Stimulated activated CD8-positive, alpha-beta memory T cell treated with anti-CD3 and anti-CD28 coated beads, Interleukin-2, amount 100 ng/mL, for 1 hour (primary cell): ENCODE measurements at places on chromosomes 4 and X.

DNA sequence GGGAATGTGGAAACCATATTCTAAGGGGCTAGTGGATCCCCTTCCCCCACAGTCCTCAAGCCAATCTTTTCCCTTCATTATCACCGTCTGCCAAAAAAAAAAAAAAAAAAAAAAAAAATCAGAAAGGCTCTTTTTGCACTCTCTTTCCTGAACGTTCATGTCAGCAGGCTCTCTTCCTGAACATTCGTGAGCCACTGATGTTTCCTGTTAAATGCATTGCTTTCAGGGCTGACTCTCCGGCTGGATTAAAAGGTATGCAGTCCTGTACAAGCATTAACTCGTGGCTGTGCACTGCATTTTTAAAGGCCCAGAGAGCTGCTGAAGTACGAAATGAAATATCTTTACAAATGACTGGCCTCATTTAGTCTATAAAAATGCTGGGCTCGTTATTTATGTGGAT lies 34.0 kb upstream of the TSPAN5 start:
- no peak for DNase-seq

DNA sequence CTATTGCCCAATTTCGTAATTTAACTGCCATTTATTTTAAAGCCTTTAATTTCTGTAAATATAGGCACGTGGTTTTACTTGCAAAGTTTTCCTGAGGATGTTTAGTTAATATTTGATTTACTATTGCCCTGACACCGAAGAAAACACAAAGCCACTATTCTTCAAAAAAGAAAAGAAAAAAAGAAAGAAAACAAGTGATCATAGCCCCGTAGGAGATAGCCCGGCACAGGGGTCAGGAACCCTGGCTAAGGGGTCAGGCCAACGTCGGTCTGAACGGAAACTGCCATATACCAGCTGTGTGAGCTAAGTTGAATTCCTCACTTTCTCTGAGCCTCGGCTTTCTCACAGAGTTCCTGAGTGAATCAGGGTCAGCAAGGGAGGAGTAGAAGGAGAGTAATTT lies 17.7 kb upstream of the LAMP2 start:
- DNase-seq: no peak

GRCh38 chr4:140255467-140255866 lies 101.5 kb upstream of the MAML3 start:
- DNase-seq: no peak

DNA sequence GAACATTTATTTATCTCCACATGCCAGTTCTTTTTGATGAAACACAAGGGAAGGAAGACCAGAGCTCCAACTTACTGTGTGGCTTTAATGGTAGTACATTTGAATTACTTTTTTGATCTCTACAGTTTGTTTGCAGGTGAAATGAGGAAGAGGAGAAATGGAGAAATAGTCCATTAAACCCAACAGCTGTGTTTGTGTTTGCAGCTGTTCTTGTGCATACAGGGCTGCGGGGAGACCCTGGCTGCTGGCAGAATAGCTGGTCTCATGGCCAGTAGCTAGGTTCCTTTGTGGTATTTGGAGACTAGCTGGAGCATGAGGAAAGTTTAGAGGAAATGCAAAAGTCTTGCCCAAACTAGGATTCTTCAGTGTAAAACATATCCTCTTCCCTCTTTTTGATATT lies 374.8 kb downstream of the GPAT3 start:
- no peak for DNase-seq

DNA sequence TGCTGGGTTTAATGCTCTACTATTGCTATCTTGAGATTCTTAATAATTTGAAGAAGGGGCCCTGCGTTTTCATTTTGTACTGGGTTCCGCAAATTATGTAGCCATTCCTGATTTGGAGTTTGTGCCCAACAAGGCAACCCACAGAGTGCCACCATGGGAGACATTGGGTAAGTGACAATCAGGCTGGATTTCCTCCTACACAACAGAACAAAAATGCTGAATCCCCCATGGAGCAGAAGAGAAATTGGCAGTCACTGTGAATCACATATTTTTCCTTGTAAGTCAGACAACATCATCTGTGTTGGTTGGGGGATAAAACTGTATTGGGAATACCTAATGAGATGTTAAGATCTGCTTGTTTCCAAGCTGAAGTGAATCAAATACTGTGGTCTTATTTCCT lies 80.9 kb downstream of the CNGA2 start:
- no peak for DNase-seq

- no peak for DNase-seq
Measured at GRCh38 chr4:159047478-159048165, 55.3 kb upstream of the RAPGEF2 start.

- DNase-seq: no peak
Measured at GRCh38 chr4:124121461-124121971, 591.0 kb downstream of the ANKRD50 start.

GRCh38 chr4:86963697-86964096 lies 28.9 kb downstream of the AFF1 start:
- no peak for DNase-seq

DNA sequence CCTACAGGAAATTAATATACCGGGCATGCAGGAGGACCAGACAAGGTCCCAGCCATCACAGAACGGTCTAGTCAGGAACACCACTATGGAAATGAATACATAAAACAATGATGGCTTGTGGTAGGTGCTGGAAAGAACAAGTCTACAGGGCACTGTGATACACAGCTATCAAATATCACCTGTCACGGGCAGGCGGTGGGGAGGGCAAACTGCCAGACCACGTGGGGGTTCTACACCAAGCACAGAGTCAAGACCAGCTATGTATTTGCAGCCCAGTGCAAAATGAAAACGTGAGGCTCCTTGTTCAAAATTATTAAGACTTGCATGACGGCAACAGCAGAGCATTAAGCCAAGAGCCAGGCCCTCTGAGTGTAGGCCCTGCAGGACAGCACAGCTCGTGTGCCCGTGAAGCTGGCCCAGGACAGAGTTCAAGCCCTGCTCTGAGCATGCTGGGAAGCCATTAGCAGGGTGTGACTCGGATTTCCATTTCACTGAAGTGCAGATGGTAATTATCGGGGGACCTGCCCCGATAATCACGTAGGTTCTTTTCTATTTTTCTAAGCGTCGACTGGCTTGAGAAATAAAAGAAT lies 83.6 kb downstream of the JAKMIP1 start:
- DNase-seq: no peak

DNA sequence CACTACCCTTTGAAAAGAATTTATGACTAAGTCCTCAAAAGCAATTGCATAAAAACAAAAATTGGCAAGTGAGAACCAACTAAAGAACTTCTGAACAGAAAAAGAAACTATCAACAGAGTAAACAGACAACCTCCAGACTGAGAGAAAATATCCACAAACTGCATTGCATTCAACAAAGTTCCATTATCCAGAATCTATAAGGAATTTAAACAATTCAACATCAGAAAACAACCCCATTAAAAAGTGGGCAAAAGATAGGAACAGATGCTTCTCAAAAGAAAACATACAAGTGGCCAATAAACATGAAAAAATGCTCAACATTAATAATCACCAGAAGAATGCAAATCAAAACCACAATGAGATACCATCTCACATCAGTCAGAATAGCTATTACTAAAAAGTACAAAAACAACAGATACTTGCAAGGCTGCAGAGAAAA lies 130.2 kb downstream of the GASK1B start:
- DNase-seq: no peak

- no peak for DNase-seq
Measured at GRCh38 chr4:155526452-155527169, 140.0 kb upstream of the GUCY1A1 start.

GRCh38 chrX:129958814-129959492 lies 23.5 kb upstream of the BCORL1 start:
- DNase-seq: no peak

- DNase-seq: no peak
Measured at GRCh38 chr4:148395771-148396170, 46.4 kb downstream of the NR3C2 start.

DNA sequence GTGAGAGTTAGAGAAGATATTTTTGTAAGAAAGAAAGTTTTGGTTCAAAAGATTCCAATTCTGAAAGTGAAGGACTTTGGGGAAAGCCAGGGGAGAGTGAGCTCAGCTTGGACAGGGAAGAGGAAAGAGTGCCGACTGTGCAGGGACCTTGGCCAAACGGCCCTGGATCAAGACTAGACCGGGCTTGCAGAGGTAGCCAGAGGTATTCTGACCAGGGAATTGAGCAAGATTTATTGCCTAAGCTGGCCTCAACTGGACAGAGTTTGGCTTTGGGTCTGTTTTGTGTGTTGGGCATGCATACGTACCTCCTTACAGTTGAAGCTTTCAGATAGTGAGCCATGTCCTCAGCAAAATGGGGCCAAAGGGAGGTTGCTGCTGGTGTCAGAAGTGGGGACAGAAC lies 11.6 kb downstream of the PLAC1 start:
- no peak for DNase-seq

DNA sequence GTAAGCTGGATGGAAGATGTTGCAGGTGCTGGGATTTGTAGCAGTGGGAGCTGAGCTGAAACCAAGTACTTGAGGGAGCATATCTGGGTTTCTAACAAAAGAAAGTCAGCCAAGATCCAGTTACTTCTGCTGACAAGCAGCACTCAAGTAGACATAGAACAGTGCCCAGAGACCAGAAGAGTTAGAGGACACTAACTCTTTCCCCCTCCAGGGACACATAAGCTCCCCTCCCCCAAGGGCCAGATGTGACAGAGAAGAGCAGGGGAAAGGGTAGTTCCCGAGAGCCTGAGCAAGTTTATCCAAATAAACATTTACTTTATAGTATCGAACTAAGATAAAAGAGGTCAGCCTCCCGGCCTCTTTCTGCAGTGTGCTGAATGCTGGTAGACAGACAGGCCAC lies 12.2 kb downstream of the TRPC3 start:
- DNase-seq: no peak

- DNase-seq: no peak
Measured at GRCh38 chr4:8688041-8688907, 95.7 kb downstream of the CPZ start.

DNA sequence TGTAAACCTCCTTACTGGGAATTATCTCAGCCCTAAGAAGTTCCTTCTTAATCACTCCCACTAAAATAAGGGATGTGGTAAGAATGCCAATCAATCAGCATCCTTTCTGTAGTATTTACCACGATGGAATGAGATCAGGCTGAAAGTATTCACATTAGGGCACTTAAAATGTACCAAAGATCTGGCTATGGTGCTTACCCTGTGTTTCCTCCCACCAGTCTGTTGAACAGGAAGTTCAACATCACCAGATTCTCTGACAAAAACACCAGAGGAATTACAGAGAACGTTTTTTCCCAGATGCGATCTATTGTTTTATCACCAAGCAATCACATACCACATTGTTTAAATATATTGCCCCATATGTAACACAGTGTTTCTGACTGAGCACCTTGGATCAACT lies 2.1 kb upstream of the CLCN3 start:
- no peak for DNase-seq

DNA sequence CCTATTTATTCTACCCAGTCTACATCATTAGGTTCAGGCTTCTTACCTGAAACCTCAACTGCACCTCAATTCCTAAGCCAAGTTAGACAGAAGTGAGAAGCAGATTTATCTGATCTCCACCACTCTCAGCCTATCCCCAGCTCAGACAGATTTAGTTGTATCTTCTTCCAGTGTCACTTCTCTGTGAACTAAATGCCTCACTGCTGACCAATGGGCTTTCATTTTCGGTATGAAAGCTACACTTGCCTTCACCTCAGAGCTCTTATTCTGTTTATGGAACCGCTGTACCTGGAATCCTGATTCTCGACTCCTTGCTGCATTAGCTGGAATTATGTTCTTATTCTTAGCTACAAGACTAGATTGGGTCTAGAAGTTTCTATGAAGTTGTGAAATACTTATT lies 833.2 kb downstream of the CCSER1 start:
- no peak for DNase-seq

DNA sequence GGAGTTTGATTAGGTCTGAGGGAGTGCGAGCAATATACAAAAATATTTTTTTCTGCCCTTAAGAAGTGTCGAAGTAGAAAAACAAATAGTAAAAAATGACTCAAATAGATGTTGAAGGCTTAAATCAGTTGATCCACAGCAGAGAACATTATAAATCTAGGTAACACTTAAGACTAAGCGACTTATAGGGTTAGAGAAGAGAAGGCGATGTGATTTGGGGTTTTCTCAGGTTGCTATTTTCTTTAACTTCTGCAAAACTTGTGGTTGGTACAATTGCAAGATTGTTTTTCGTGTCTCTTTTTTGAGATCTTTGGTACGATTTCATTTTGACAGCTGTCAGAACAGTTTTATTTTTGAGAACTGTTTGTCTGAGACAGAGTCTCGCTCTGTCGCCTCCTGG lies 1479.5 kb downstream of the PCDH7 start:
- DNase-seq: no peak

- DNase-seq: no peak
Measured at GRCh38 chr4:69934150-69934549, 3.3 kb downstream of the CSN1S1 start.

- no peak for DNase-seq
Measured at GRCh38 chr4:121227341-121227792, 63.2 kb upstream of the TNIP3 start.

DNA sequence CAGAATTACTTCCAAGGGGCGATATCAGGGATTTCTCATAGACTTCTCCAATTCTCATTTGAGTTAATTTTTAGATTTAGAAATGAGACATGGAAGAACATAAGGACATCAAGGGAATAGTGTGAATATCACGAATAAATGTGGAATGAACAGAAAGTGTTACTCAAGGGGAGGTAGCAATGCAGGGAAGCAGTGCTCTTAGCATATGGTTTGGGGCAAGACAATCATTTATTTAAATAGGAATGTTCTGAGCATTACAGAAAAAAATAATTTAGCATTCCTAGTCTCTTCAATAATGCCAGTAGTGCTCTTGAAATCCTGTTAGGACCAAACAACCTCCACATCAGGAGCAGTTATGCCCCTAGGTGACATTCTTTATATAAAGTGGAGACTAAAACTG lies 55.6 kb downstream of the TXK start:
- DNase-seq: no peak

DNA sequence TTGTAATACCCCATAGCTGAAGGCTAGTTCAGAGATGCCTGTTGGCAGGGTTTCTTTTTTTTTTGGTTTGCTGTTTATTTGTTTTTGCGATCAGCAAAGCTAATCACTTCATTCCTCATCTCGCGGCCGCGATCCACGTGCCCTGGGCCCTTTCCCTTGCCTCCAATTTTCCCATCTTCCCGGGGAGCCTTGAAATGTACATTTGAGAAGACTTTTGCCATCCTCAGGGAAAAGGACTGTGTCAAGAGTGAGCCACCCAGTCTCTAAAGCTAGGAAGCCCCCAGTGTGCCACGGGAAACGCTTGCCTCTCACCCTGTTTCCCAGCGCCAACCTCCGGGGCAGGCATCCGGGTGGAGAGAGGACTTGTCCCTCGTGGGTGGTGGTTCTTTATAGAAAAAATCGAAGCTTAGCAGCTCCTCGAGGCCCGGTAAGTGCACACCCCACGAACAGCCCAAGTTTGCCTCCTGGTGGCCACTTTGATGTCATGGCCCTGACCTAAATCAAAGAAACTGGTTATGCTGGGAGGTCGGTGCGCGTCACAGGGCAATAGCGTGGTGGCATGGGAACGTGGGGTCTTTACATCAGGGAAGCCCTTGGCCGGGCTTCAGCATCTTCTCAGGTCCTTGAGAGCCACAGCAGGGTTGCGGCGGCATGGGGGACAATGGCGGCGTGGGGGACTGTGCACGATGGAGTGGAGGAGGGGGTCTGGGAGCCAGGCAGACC lies 42.0 kb downstream of the MAP7D3 start:
- no peak for DNase-seq

GRCh38 chr4:81455897-81456296 lies 15.8 kb downstream of the RASGEF1B start:
- DNase-seq: no peak

GRCh38 chrX:111375747-111376146 lies 36.2 kb downstream of the DCX start:
- DNase-seq: no peak
